ENCODE measurements at places on chromosomes 7 and 10.

DNA sequence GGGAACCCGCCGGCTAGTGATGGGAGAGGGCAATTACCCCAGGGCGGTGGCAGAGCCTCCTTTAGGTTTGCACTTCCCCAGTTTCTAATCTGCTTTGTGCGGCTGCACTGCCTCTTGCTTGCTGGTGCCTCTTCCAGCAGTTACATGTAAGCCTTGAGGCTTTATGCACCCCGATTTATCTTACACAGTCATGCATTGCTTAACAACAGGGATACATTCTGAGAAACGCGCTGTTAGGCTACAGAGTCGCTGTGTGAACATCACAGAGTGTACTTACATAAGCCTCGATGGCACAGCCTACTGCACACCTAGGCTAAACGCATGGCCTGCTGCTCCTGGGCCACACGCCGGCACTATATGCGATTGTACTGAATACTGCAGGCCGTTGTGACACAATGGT, 155.6 kb upstream of the MKI67 start:
- no peak overlapping the region for H3K4me3 ChIP-seq
- no peaks in the 10 kb centered on the region for H3K36me3 ChIP-seq
- no peak overlapping the region for H3K27ac ChIP-seq
- H3K27me3 ChIP-seq, result peaks cover 53% of the 10 kb centered on the region
- no peak for DNase-seq
- no peaks in the 10 kb centered on the region for H3K4me1 ChIP-seq

DNA sequence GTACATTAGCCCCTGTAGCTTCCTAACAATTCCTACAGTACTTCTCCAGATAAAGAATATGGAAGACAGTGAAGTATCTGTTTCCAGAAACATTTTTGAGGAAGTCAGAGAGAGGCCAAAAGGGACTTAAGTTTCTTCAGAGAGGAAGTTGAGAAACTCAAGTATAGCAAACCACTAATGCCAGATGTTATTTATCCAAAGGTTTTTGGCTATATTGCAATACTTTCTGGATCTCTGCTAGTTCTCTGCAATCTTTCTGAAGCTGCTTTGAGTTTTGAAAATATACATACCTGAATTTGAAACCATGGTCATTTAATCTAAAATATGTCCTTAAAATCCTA, 64.7 kb downstream of the BICC1 start:
- no peaks in the 10 kb centered on the region for H3K27me3 ChIP-seq
- no peaks in the 10 kb centered on the region for H3K36me3 ChIP-seq
- no peaks in the 10 kb centered on the region for H3K4me1 ChIP-seq
- no peak overlapping the region for H3K4me3 ChIP-seq
- no peak overlapping the region for H3K27ac ChIP-seq

GRCh38 chr10:72063703-72064391, 24.5 kb downstream of the SPOCK2 start:
- no peak for DNase-seq
- H3K27ac ChIP-seq, result peak overlapping the region; percentile 76
- H3K27me3 ChIP-seq, result no peaks in the 10 kb centered on the region
- H3K4me1 ChIP-seq, result peaks cover 11% of the 10 kb centered on the region
- H3K36me3 ChIP-seq, result peaks cover 8% of the 10 kb centered on the region

GRCh38 chr7:132080967-132081668, 495.2 kb downstream of the PLXNA4 start:
- no peaks in the 10 kb centered on the region for H3K4me1 ChIP-seq
- H3K27ac ChIP-seq, result no peak overlapping the region
- H3K4me3 ChIP-seq, result no peak overlapping the region
- H3K36me3 ChIP-seq, result no peaks in the 10 kb centered on the region

- peaks cover 78% of the 10 kb centered on the region for H3K4me1 ChIP-seq
- H3K27ac ChIP-seq, result peak overlapping the region; percentile 100
- H3K4me3 ChIP-seq, result peak overlapping the region; percentile 22
- no peaks in the 10 kb centered on the region for H3K27me3 ChIP-seq
These were observed 26.1 kb downstream of the FAM53B start for GRCh38 chr10:124717911-124718741.

GRCh38 chr10:49527061-49527460, 11.9 kb downstream of the ERCC6 start:
- no peak for DNase-seq

DNA sequence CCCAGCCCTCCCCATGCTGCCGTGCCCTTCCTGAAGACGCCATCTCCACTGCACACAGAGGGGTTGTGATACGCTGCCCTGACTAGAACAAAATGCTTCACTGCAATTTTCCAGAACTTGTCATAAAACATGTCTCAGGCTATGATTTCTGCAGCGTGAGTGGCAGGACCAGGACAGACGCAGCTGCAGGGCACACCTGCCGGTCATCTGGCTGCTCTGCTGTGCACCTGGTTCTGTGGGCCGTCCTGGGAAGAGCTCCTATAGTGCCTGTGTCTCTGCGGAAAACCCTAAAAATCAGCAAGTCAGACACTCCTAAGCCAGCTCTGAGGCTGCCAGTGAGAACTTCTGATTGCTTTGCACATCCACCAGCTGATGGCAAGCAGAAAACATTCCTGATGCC, 39.7 kb upstream of the DIP2C start:
- H3K27ac ChIP-seq, result no peak overlapping the region
- no peaks in the 10 kb centered on the region for H3K36me3 ChIP-seq
- H3K4me1 ChIP-seq, result peaks cover 3% of the 10 kb centered on the region
- DNase-seq, result no peak

GRCh38 chr10:63133821-63134557, 861 bp downstream of the NRBF2 start:
- peaks cover 8% of the 10 kb centered on the region for H3K27me3 ChIP-seq
- peaks cover 59% of the 10 kb centered on the region for H3K4me1 ChIP-seq
- DNase-seq, result no peak

GRCh38 chr10:73924935-73925334, 14.0 kb downstream of the PLAU start:
- peaks cover 4% of the 10 kb centered on the region for H3K27me3 ChIP-seq
- H3K4me3 ChIP-seq, result no peak overlapping the region
- H3K36me3 ChIP-seq, result no peaks in the 10 kb centered on the region
- H3K27ac ChIP-seq, result no peak overlapping the region

DNA sequence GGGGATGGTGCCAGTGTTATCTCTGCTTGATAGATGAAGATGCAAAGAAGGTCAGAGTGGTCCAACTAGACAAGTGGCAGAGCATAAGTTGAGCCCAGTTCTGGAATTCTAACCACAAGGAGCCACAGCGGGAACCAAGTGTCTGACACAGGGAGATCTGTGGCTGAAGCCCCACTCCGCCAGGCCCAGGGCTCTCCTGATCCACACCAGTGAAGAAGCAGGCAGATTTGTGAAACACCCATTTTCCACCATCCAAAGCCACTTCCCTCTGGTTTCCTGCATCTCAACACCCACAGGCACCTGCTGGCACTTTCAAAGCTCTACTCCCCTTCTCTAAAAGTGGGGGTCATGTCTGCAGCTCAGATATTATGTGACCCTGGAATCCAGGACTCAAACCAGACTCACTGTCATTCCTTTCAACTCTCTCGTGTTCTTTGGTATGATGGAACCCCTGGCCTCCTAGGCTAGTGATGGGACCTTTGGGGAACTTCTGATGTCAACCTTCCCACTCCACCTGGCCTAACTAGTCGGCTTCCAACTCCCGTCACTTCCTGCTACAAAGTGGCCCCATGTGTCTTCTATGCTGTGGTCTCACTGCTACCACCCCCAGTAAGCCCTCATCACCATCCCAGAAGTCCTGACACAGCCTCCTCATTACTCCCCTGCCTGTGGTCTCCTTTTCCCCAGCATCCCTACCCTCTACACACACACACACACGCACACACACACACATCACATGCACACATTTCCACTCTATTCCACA, 177.6 kb downstream of the GRID1 start:
- no peaks in the 10 kb centered on the region for H3K4me1 ChIP-seq
- H3K27ac ChIP-seq, result no peak overlapping the region
- H3K4me3 ChIP-seq, result no peak overlapping the region
- DNase-seq, result no peak
- H3K27me3 ChIP-seq, result peaks cover 62% of the 10 kb centered on the region
- H3K36me3 ChIP-seq, result peaks cover 8% of the 10 kb centered on the region

DNA sequence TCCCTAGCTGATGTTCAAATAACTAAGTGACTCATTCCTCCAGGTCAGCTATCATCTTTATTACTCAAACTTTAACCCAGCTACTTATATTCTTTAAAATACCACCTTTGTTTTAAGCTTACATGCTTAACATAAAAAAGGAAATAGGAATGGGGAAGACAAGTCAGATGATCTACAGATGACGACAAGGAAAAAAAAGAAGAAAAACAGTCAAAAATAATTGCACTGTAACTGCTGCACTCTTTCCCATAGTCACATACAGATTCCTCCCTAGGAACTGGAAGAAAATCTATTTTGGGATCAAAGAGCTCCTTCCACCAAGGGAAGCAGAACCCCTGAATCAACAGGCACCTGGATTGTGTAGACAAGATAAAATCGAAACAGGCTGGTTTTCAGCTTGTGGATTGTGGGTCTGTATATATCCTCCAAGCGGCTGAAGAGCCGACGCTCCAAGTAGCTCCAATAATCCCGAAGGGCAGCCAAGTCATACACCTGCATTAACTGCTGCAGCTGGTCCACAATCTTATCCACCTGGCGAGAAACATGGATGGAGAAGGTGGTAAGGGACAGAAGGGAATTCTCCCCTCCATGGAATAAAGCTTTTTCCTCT, 2.0 kb downstream of the WDR91 start:
- H3K4me1 ChIP-seq, result peaks cover 32% of the 10 kb centered on the region
- H3K27me3 ChIP-seq, result no peaks in the 10 kb centered on the region
- no peak overlapping the region for H3K27ac ChIP-seq
- H3K4me3 ChIP-seq, result no peak overlapping the region
- DNase-seq, result no peak

GRCh38 chr7:22563621-22564241, 63.7 kb upstream of the STEAP1B start:
- DNase-seq, result no peak
- H3K36me3 ChIP-seq, result no peaks in the 10 kb centered on the region
- H3K27me3 ChIP-seq, result no peaks in the 10 kb centered on the region
- H3K27ac ChIP-seq, result peak overlapping the region; percentile 78

DNA sequence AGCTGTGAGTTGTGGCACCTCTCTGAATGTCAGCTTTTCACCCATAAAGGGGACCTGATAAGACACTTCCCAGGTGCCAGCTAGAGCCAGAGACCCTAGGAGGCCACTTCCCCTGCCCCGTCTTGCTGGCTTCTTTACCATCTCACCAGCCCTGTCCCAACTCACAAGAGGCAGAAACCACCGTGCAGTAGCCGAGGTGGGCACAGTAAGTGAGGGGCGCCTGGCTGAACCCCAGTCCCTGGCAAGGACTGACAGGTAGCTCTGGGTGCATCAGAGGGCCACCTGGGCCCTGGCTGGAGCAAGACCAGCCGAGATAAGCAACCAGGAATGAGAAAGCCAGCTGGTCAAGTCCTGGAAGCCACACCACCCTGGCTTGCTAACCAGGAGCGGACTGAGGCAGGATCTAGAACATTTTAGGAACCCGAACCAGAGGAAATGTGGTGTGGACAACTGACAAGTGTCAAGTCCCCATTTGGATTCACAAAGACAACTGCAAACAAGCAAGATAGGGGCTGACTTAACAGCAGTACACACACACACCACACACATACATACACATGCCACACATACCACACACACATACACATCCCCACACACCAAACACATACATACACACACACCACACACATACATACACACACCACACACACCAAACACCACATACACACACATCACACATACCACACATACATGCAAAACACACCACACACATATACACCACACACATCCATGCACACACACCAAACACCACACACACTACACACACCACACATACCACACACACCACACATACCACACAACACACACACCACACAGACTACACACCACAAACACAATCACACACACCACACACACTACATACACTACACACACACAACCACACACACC, 20.8 kb downstream of the OGDHL start:
- H3K27me3 ChIP-seq, result no peaks in the 10 kb centered on the region
- no peak overlapping the region for H3K27ac ChIP-seq
- no peaks in the 10 kb centered on the region for H3K36me3 ChIP-seq
- DNase-seq, result no peak
- H3K4me3 ChIP-seq, result no peak overlapping the region

GRCh38 chr7:117775801-117776200, 97.4 kb downstream of the CTTNBP2 start:
- no peak for DNase-seq
- no peaks in the 10 kb centered on the region for H3K36me3 ChIP-seq
- H3K27ac ChIP-seq, result no peak overlapping the region

DNA sequence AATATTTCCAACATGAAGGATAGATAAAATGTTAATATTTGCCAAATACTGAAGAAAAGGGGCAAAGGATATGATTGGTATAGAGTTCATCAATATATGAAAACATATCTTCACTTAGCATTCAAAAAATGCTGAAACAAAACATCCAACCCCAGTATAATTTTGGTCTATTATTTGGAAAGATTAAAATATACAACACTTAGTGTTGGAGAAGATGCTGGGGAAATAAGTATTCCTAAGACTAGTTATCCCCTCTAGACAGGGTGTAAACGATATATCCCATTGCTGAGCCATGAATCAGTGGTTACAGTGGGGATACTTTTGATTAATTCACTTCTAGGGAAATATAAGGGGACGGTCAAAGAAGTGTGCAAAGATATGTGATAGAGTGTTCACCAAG, 187.3 kb upstream of the IMMP2L start:
- H3K27me3 ChIP-seq, result no peaks in the 10 kb centered on the region
- no peaks in the 10 kb centered on the region for H3K36me3 ChIP-seq

- no peak overlapping the region for H3K4me3 ChIP-seq
- peaks cover 3% of the 10 kb centered on the region for H3K4me1 ChIP-seq
- no peaks in the 10 kb centered on the region for H3K36me3 ChIP-seq
- DNase-seq, result no peak
These were observed 182.4 kb upstream of the CDK1 start for GRCh38 chr10:60595852-60596251.

- no peaks in the 10 kb centered on the region for H3K36me3 ChIP-seq
- no peak overlapping the region for H3K4me3 ChIP-seq
- H3K27me3 ChIP-seq, result no peaks in the 10 kb centered on the region
- H3K4me1 ChIP-seq, result no peaks in the 10 kb centered on the region
- H3K27ac ChIP-seq, result no peak overlapping the region
These were observed 526.9 kb upstream of the VSTM2A start for GRCh38 chr7:54015251-54015650.

DNA sequence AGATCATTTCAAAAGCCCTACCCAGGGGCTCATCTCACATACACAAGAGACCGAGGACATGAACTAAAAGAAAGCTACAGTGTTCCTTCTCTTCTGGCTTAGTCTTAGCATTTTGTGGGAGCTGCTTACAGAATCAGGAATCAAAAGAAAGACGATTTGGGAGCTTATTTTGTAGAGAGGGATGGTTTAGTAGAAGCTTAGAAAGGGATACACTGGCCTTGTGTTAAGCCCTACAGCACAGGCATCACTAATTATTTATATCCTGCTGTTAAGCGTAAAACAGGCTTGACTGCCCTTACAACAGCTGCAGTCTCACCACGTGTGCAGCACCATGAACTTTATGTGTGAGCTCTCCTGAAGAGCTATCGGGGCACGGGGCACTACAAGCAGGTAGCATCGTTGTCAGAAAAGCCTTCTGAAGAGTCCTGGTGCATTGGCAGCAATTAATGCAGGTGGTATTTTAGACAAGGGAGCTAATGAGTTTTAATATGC, 798.3 kb downstream of the NXPH1 start:
- H3K36me3 ChIP-seq, result no peaks in the 10 kb centered on the region
- no peaks in the 10 kb centered on the region for H3K4me1 ChIP-seq
- no peaks in the 10 kb centered on the region for H3K27me3 ChIP-seq
- H3K27ac ChIP-seq, result no peak overlapping the region
- H3K4me3 ChIP-seq, result no peak overlapping the region
- DNase-seq, result no peak
